ENCODE measurements at places on chromosomes 7 and 10.

DNA sequence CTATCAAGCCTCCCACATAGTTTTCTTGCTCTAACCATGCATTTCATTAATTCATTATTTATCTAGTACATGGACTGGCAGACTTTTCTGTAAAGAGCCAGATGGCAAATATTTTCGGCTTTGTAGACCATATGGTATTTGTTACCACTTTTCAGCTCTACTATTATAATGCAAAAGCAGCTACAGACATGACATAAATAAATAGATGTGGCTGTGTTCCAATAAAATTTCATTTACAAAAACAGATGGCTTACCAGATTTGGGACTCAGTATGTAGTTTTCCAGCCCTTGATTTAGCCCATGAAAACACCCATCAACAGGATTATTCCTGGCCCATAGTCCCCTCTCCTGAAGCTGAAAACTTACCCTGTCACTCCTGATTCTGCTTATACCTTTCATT lies 32.1 kb downstream of the PLCE1 start:
- DNase-seq: no peak

- no peak for DNase-seq
These were observed 74.6 kb downstream of the ORC5 start for GRCh38 chr7:104133238-104133637.

DNA sequence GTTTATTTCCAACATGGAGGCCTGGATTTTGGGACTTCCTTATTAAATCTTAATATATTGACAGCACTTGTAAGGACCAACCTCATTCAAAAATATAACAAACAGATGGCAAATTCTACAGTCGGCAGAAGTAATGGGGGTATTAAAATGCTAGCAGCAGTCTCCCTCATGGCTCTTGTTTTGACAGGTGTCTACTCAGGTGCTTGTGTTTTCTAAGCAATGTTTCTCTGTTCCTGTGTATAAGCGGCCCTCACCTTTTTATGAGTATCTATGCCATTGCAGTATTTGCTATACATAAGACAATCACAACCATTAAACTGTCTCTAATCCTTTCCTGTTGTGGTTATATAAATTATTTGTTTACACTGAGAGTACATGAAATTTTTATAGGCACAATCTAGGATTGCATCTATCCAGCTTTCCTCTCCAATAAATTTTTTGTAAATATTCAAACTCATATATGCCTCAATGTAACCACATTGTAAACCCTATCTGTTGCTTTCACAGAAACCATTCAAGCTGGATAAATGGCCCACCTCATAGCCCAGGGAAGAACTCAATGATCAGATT lies 65.4 kb upstream of the LRRTM3 start:
- no peak for DNase-seq

- DNase-seq: no peak
These were observed 11.9 kb upstream of the XPNPEP1 start for GRCh38 chr10:109934958-109935793.

- no peak for DNase-seq
These were observed 142.8 kb downstream of the DNAJC1 start for GRCh38 chr10:21860718-21861117.

GRCh38 chr10:48526846-48527505 lies 77.9 kb downstream of the ARHGAP22 start:
- DNase-seq: no peak

- no peak for DNase-seq
These were observed 158.0 kb downstream of the WDR37 start for GRCh38 chr10:1214071-1214675.

All from sciatic nerve (tissue), 2 donors.